ENCODE measurements at places on chromosomes 12 and 14.

DNA sequence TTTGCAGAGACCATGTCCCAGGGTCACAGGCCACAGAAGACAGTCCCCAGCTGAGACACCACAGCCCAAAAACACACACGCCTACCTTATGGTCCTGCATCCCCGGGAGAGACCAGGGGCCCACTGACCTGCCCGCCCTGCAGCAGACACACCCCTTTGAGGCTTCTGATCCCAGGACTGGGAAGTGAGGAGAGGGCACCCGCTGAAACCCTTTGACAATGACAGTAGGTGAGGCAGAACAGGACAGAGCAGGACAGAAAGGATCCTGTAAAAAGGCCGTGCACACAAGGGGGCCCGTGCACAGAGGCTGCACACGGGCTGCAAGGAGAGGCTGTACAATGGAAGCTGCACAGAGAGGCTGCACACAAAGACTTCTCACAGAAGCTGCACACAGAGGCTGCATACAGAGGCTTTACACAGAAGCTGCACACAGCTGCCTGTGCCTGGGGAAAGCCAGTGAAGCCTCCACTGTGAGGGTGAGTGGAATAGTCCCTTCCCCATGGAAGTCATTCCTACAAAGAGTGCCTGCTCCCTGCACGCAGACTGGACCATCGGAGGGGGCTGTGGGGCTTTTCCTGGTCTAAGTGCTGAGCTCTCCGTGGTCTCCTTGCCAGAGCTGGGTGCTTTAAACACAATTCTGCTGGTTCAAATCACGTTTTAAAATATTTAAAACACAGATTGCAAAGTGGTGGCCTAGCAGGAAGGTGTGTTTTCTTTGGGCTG, 16.6 kb upstream of the SFSWAP start:
- no peak for DNase-seq

GRCh38 chr12:98575013-98575412, 18.5 kb upstream of the SLC25A3 start:
- no peak for DNase-seq

DNA sequence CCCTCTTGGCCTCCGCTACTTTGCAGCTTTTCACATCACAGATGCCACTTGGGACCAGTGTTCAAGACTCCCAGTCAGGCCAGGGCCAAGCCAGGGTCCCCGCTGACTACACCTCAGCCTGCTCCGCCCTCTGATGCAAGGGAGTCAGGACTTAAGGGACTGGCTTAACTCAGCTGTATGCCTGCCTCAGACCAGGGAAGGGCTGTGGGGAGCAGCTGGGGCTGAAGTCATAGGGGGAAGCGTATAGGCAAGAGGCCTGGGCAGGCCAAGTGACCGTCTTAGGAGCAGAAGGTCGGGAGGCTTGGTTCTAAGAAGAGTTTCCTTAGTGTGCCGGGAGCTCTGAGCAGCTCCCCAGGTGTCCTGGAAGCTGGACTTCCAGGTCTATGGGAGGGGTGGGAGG, 21.9 kb downstream of the KDM2B start:
- no peak for DNase-seq

DNA sequence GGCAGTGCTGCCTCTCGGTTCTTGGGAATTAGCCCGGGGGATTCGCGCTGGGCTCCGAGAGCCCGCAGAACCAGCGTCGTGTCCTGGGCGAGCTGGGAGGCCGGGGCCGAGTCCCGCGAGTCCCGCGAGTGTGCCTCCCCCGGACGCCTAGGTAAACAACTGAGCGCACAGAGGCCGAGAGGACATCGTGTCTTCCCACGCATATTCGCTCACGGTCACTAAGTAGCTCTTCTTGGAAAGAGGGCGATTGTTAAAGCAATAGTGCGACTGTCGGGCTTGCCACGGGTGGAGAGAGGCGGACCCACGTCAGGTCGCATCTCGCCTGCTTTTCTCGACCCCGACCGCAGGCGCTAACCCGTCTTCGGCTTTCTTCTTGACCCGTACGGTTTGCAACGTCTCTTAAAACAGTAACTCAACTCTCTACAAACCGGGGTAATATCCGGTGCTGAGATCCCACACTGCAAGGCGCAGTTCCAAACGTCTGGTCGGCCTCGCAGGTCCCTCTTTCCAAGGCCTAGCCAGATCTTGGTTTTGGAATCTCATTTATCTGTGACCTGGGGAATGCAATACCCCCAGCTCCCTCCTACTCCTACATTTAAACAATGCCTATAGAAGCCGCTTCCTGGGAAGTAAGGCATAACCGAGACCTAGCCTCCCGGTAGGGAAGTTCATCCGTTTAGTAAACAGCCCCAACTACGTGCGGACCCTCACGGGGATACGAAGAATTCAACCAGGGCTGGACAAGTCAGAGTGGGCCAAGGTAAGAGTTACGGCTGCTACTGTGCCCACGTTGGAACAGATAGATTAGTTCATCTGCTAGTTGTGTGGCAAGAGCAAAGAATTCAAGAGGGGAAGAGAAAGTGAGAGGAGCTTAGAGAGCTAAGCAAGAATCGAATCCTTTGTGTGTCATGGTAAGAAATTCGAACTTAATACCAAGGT, 736 bp upstream of the PHLDA1 start:
- DNase-seq, result peak; percentile 78

- DNase-seq, result no peak
Measured at GRCh38 chr12:62586850-62587249, 120.2 kb downstream of the MON2 start.

- no peak for DNase-seq
Measured at GRCh38 chr12:39352471-39353017, 90.4 kb downstream of the KIF21A start.

DNA sequence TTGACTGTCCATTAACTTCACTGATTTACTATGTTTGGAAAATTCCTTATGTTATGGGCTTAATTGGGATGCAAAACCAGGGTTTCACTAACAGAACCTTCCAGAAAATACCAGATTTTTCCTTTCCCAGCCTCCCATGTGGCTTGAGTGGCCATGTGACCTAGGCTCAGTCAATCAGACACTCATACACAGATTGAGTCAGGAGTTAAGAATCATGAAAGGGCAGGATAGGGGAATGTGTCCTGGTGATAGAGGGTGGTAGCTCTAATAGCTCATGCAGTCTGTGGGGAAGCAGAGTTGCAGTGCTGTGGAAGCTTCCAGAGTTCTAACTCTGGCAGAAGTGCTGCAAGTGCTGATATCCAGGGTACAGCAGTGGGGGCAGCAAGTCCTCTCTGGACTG, 134.1 kb upstream of the IFNG-AS1 start:
- no peak for DNase-seq

- no peak for DNase-seq
Measured at GRCh38 chr12:82996168-82996812, 309.6 kb downstream of the TMTC2 start.

- no peak for DNase-seq
Measured at GRCh38 chr12:80692114-80692513, 15.3 kb upstream of the MYF6 start.

GRCh38 chr12:91180582-91181395, 1.8 kb downstream of the DCN start:
- DNase-seq, result no peak

DNA sequence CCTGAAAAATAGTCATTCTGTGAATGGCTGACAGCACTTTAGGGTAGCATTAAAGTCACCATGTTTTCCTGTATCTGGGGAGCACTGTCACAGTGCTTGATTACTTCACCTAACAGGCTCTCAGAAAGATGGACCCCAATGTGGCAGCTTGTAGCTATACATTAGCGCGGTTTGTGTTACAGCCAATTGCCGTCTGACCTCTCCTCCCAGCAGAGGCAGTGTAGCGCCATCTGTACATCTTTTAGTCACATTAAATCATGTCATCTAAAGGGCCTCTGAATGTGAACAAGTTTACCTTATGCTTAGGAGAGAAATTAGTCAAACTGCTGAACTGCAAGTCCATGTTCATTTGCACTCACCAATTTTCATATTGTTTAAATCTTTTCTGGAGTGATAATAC, 113.7 kb downstream of the LMO3 start:
- no peak for DNase-seq

Data from Caki2 (cell line).